ENCODE measurements at places on chromosomes 7 and 10.
A peak's percentile ranks its signal among the peaks of the same experiment; 100 is the strongest.

- DNase-seq, result no peak
These were observed 98.1 kb downstream of the TCF7L2 start for GRCh38 chr10:113047963-113048781.

DNA sequence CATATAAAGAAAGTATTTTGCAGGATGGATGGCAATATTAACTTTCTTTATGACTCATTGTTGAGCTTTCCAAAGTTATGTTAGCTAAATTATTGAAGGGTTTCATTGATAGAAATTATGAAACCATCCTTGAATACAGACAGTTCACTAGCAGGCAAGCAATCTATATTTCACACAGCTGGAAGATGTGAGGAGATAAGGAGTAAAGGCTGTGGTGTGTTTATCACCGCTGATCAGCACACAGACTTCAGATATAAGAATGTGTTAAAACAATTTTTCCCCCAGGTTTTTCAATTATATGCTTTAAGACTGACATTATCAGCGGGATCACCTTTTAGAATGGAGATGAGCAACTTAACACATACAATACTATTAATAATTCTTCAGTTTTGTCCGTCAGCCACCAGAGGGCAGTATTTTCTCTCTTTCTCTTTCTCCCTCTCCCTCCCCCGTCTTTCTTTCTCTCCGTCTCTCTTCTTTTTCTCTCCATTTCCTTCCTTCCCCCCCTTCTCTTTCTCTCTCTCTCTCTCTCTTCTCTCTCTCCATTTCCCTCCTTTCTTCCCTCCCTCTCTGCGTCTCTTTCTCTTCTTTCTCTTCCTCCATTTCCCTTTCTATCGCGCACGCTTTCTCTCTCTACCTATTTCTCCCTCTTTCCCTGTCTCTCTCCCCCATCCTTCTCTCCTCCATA is 62.9 kb upstream of the FAM171A1 start:
- no peak for DNase-seq

- no peak for DNase-seq
These were observed 59.3 kb downstream of the OAT start for GRCh38 chr10:124359336-124359832.

DNA sequence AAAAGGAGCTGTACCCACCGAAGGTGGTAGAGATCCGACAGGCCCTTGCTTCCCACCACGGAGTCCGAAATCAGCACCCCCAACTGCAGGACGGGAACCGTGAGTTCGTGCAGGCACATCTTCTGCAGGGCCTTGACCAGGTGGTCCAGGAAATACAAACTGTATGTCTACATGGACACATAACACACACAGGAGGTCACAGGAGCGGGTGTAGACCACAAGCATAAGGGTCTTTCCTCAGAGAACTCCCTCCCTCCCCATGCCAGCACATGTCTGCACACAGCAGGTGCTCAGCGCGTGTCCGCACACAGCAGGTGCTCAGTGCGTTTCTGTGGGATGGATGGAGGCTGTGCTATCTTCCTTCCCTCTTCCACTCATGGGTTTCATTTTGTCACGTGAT is 69.7 kb downstream of the CFAP46 start:
- peak; percentile 44 for DNase-seq

DNA sequence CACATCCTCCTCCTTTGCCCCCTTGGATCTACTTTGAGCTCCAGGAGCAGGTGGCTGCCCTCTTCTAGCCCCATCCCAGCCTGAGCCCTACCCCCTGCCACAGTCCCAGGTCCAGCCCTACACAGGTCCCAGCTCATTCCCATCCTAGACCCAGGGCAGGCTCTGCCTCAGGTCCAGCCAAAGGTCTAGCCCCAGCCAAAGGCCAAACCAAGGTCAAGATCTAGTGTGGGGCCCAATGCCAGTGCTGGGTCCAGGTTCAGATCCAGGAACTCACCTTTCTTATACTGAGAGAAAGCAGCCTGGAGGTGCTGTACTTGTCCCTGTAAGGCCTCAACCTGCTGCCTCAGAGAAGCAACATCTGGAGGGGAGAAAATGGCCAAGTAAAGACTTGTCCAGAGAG is 8.5 kb downstream of the SFTPD start:
- no peak for DNase-seq

GRCh38 chr10:102159051-102159597 is 6.9 kb downstream of the NOLC1 start:
- DNase-seq, result no peak

- no peak for DNase-seq
These were observed 9.9 kb upstream of the PRKAG2 start for GRCh38 chr7:151886783-151887182.

DNA sequence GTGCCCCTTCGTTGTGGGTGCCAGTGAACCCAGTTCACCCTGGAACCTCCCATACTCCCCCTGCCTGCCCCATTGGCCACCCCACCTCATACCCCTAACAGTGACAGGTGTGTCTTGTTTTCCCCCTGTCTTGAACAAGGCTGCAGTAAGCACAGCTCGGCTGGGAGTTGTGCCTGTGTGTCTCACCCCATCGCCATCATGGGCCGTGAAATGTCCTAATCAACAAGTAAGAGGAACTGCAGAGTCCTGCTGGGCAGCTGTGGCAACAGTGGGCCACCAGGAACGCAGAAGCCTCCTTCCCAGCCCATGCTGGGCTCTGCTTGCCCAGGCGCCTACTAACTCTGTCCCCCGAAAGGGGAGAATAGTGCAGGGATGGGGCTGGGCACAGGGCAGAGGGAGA is 91.6 kb downstream of the C10orf105 start:
- no peak for DNase-seq

DNA sequence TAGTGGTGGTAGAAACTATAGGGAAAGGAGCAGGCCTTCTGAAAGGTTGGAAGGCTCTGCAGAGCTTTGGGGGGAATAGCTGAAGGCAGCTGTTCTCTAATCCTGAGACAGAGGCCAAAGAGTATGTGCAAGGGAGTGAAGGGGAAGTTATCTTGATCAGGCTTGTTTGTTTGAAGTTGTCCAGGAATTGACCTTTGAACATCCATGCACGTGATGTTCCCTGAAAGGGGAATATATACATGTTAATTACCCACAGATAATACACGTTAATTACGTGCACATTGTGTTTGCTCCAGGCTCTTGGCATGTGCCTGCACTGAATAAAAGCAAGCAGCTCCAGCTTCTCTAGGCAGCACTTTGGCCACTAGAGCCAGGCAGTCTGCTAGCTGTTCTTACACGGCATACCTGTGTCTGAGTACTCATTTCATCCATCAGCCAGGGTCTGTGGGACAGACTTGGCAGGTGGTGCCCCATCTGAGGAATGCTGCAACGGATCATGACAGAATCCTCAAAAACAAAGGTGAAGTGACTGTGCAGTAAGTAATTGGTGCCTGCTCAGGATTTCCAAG is 18.0 kb upstream of the STARD3NL start:
- DNase-seq, result no peak

DNA sequence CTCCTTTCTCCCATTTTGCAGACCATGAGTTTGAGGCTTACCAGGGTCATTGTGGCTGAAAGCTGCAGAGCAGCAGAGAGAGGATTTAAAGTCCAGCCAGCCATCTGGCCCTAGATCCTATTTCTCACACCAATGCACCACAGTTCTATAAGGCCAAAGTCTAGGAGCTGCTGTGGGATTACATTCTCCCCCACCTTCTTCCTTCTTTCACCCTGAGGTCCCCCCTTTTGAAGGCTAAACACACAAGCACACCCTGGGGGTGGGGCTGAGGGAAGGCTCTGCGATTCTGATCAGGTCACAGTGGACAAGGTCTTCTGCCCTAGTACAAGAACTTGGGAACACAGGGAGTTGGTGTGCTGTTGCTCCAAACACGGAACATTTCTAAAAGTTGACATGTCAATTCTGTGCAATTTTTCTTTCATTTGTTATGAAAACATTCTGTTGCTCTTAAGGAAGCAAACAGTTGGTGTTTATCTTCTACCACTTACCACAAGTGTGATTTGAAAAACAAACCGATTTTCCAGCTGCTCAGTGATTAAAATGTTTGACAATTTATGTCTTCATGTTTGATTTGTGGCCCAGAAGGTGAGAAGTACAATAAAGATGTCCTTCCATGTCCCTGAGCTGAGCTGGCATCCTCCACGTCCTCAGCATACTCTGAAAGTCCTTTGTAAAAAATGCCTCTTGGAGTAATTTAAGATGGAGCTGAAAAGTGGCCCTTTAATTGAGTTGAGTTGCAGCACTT is 271.6 kb upstream of the PPP2R2D start:
- DNase-seq, result no peak

GRCh38 chr7:123190109-123190831 is 9.5 kb downstream of the SLC13A1 start:
- DNase-seq, result no peak

GRCh38 chr7:81410471-81411117 is 359.3 kb downstream of the HGF start:
- no peak for DNase-seq

- peak; percentile 40 for DNase-seq
These were observed 41.2 kb downstream of the ZCCHC24 start for GRCh38 chr10:79404231-79404609.

DNA sequence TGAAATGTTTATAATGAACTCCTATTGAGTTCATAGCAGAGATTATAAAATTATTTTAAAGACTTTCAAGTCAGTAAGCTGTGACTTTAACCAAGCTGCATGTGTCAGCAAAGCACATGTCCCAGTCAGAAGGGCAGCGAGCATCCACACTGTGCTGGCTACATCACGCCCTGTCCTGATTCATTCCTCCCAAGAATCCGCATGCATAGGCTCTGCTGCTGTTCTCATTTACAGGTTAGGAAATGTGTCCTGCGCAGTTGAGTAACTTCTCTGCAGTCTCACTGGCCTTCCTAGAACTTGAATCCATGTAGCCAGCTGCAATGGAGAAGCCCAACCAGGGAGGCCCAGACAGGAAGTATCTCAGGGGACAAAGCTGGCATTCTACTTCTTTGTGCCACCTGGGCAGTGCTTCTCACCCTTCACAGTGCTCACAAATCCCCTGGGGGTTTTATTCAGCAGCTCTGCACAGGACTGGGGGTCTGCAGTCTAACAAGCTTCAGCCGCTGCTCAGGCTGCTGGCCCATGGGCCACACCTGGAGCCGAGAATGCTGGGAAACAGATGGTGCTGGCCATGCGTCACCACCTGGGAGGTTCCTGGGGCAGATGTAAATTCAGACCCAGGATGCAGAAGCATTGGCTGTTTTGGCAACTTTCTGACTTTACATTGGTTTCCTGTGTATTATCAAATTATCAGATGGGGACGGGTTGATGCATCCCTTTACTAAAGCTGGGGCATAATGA is 192.8 kb upstream of the GDF10 start:
- no peak for DNase-seq

- no peak for DNase-seq
These were observed 343.4 kb downstream of the PRPF18 start for GRCh38 chr10:13930120-13930519.

GRCh38 chr7:44131173-44132029 is 8.1 kb upstream of the POLD2 start:
- peak; percentile 35 for DNase-seq

- no peak for DNase-seq
These were observed 116.9 kb downstream of the SVOPL start for GRCh38 chr7:138584283-138584682.

DNA sequence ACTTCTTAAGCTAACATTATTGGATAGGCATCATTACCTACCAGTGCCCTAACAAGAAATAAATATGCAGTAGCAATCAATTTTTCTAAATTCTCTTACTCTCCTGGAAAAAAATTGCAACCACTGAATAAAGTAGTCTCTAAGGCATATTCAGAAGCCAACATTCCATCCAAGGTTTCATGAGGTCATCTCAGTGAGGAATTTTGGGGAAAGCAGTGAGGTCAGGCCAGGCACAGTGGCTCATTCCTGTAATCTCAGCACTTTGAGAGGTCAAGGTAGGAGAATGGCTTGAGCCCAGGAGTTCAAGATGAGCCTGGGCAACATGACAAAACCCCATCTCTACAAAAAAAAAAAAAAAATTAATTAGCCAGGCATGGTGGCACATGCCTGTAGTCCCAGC is 75.9 kb upstream of the GHITM start:
- DNase-seq, result no peak

DNA sequence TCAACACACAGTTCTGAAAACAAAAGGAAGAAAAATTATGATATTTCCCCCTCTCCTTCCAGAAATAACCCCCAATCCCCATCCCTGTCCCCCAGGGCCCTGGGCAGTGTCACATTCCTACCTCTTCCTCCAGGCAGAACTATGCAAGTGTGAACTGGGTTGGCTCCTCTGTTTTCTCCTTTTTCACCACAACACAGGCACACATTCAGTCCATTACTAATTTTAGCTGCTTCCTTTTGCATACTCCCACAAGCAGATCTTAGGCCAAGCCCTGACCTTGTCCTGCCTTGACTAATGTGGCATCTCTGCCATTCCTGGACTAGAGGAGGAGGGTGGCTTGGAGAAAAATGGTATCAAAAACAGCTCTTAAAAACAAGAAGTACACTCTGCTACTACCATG is 208.1 kb downstream of the HDAC9 start:
- DNase-seq, result no peak

DNA sequence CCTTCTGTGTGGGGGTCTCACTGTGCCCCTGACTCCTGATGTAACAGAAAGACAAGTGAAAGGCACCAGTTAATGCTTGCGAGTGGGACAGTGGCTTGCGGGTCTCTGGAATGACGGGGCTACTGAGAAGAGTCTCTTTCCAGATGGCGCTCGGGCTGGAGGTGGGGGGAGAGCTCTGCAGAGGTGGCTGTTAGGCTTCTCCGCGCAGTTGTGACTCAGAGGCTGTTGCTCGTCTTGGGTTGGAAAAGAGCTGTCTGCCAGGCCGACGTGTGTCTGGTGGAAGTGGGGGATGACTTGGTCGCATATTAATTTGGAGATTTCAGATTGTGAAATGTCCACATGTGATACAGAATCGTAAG is 27.9 kb upstream of the SH2B2 start:
- DNase-seq, result no peak

GRCh38 chr7:141074162-141074991 is 513 bp downstream of the TMEM178B start:
- no peak for DNase-seq

DNA sequence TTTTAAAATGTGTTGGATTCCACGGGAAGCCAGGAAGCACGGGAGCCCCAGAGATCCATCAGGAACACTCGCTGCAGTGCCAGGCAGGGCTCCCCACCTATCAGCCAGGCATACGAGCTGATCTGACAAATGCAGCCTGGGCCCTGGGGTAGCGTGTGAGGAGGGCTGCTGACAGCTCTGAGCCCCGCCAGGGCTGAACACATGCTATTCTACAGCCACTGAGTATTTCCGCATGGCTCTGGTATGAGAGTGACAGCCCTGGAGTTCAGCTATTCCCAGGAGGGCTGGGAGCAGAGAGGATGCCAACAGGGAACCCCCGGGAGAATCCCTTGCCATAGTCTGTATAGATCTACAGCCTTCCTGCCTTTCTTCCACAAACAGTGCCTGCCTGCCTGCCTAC is 237.3 kb upstream of the ZMIZ1 start:
- DNase-seq, result no peak
